ENCODE measurements at places on chromosomes 4 and X.

- no peak for DNase-seq
These were observed 318.7 kb downstream of the SLC7A11 start for GRCh38 chr4:137923494-137923893.

DNA sequence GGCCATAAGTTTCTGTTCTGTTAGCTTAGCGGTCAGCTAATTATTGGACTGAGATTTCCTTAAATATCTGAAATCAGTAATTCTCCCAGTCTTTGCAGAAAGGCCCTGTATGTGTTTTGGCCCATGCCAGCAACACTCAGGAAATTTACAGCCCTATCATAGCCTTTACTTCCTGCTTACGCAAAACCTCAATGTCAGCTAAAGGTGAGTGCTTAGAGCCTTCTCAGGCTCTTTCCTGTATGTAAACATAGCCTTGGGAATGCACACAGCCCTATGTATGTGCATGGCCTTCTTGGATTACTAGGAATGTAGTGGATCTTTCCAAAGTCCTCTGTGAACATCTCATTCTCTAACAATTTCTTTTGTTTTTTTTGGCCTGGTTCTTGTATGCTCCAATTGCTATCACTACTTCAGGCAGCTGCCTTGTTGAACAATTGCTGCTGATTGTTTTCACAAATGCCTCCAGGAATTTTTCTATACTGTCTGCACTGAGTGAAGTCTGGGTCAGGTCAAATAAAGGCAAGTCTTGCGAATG is 200.0 kb downstream of the PPP1R2C start:
- DNase-seq: no peak

GRCh38 chr4:105551965-105552746 is at the start of gene ARHGEF38:
Gene ARHGEF38 (plus strand): TSS chr4:105552620. CDS start chr4:105552766, 146 bp downstream.
- no peak for DNase-seq

DNA sequence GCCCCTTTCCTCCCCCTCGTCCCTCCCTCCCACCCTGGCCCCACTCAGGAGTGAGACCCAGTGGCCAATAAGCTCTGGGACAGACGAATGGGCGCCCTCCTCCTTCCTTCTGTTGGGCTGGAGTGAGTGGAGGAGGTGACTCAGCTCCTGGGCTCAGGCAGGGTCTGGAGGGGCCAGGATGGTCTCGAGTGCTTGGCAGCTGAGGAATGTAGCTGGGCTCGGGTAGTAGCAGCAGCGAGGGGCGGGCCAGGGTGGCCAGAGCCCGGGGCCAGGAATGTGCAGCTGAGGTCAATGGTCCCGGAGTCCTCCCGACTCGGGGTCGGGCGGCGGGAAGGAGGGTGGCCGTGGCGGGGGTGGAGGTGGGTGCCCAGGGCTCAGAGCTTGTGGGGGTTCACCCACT is 15.0 kb downstream of the G6PD start:
- DNase-seq: no peak

GRCh38 chr4:17027495-17027894 is 129.1 kb upstream of the LDB2 start:
- DNase-seq: no peak

GRCh38 chr4:81946996-81947395 is 426.8 kb downstream of the HNRNPD start:
- no peak for DNase-seq

GRCh38 chrX:122856205-122856604 is 327.9 kb upstream of the GRIA3 start:
- no peak for DNase-seq

- peak; percentile 97 for DNase-seq
These were observed at the start of gene RGS12 for GRCh38 chr4:3292571-3293400. Gene RGS12 (plus strand): TSS chr4:3293021. CDS start chr4:3316171, 23,150 bp downstream.

GRCh38 chrX:68596871-68597270 is 50.6 kb upstream of the STARD8 start:
- DNase-seq: no peak

DNA sequence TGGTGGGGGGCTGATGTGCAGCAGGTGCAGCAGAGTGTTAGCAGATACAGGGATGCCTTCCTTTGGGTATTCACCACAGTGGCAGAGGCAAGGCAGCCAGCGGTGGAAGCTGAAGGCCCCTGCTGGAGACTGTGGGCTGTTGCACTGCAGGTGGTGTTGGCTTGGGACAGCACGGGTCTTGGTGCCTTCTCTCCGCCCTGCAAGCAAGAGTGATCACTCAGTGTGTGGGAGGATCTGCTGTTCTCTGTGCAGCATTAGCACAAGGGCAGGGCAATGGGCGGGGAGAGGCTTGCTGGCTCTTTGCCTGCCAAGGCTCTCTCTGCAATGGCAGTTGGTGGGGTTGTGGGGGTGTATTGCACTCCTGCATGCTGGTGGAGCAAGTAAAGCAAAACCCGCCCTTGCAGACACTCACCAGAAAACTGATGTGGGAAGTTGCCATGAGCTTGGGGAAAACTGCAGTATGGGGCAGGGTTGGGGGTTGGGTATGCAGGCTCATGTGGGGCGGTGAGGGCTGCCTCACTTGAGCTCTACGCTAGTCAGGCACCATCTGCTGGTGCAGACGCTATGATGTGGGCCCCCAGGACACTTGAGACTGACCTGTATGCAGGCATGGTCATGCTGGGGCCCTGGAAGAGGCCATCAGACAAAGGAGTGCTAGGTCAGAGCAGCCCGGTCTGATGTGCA is 820.8 kb upstream of the GRIA3 start:
- DNase-seq: no peak

DNA sequence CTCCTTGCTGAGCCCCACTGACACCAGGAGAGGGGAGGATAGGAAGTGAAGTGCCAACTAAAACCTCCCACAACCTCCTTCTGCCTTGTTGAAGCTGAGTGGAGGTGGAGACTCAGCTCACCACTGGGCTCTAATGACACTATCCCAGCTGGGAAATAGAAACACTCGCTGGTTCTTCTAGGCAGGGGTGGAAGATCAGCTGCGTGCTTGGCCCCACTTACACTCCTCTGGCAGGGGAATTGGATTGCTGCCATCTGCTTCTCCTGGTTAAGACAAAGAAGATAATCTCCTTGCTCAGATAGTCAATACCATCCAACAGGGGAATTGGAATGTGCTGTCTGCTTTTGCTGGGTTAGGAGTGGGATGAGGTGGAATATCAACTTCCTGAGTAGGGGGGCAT is 392.5 kb downstream of the ZNF674 start:
- DNase-seq: no peak

DNA sequence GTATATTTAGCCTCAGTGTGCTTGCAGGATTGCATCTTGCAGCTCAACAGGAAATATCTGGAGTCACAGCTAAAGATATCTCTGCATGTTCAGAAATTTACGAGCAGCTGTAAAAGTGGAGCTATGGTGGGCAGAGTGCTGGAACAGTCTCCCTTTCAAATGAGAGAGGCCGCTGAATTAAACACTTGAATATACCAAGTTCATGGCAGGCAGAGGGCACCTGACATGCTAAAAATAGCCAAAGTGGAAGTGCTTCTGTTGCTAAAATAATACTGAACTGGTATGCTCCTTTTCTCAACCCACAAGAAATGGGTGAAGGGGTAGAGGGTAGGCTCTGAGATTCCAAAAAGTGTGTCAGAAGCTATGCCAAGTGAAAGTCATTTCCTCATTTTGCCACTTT is 98.1 kb downstream of the MGST2 start:
- no peak for DNase-seq

GRCh38 chr4:52172166-52172565 is 121.1 kb downstream of the SPATA18 start:
- no peak for DNase-seq

- no peak for DNase-seq
These were observed 7.6 kb downstream of the EIF4E start for GRCh38 chr4:98921292-98921691.

- no peak for DNase-seq
These were observed 33.4 kb downstream of the AFAP1 start for GRCh38 chr4:7906171-7906701.

GRCh38 chrX:153875391-153876111 is 10.4 kb downstream of the L1CAM start:
- DNase-seq: peak; percentile 79

DNA sequence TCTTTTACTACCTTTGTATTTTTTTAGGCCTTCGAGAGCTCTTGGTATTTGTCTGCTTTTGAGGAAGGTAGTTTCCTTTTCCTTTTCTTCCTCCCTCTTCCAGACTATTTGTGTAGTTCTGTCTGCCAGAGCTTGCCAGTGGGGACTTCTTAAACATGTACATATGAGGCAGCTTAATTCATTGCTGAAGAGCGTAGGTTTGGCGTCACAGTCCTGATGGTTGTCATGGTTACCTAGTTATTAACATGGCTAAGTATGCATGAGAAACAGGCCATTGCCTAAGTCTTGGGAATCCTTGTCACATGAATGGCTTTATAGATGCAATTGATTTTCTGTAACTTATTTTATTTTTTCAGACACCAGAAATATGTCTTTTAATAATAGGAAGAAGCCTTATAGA is 48.5 kb upstream of the ARMCX2 start:
- DNase-seq: peak; percentile 24

DNA sequence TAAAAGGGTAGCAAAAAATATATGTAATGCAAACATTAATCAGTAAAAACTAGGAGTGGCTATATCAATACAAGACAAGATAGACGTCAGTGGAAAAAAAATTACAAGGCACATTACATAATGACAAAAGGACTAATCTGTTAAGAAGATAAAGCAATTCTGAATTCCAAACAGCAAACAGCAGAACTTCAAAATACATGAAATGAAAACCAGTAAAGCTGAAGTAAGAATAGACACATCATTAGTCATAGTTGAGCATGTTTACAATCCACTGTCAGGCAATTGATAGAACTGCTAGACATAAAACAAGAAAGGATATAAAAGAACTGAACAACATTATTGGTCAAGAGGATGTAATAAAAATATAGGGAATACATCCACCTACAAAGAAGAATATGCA is 12.2 kb downstream of the SULT1B1 start:
- DNase-seq: no peak

- no peak for DNase-seq
These were observed 460 bp upstream of the GEMIN8 start for GRCh38 chrX:14030174-14030530.

- no peak for DNase-seq
These were observed 50.8 kb upstream of the NPFFR2 start for GRCh38 chr4:71980976-71981375.

DNA sequence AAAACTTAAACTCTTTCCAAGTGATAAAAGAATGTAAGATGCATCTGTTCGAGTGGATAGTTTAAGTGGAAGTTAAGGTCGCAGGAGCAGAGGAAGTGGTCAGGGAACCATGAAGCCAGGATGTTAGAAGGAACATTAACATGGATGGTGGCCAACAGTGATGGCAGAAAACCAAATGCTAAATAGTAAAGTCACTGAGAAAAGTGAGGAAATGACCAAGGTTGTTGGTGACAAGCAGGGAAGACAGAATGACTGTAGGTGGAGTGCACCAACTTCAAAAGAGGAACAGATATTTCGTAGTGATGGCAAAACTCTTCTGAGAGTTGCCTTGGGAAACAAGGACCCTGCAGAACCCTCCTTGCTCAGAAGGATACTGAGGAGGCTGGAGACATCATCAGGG is 226.2 kb downstream of the PALLD start:
- no peak for DNase-seq

- DNase-seq: no peak
These were observed 12.4 kb downstream of the ZBTB49 start for GRCh38 chr4:4302416-4302815.

- DNase-seq: peak; percentile 79
These were observed 150.6 kb downstream of the ADAMTS3 start for GRCh38 chr4:72418458-72418857.
